Vein endothelial cell (primary cell): ENCODE measurements at places on chromosomes 11 and 22. TPM values are rescaled to one million over a fixed set of nuclear protein-coding genes. Genes with fewer than 3 reads are reported as not detected.

The MIOX gene
- not detected in 2 replicates for total RNA-seq

The F2 gene
- total RNA-seq = not detected in 2 replicates

The TMPRSS4 gene
- not detected in 2 replicates for total RNA-seq

The PVALB gene
- total RNA-seq = not detected in 2 replicates

The TPBGL gene
- under 0.01 TPM in 1 of 2 replicates, not detected in the other for total RNA-seq

The CSF2RB gene
- total RNA-seq = 15.6 and 21.6 TPM in 2 replicates

The RASSF10 gene
- 0.67 and 12.1 TPM in 2 replicates for total RNA-seq

The APOL6 gene
- total RNA-seq = 4.5 and 4.6 TPM in 2 replicates

The CD3G gene
- not detected in 2 replicates for total RNA-seq

The UVRAG gene
- 74.5 and 78.4 TPM in 2 replicates for total RNA-seq

The OR8A1 gene
- total RNA-seq = not detected in 2 replicates

The OSM gene
- total RNA-seq = not detected in 2 replicates

The PUS3 gene
- total RNA-seq = 12.0 and 14.7 TPM in 2 replicates

The GGTLC2 gene
- total RNA-seq = not detected in 2 replicates

The PAK1 gene
- 0.86 and 0.98 TPM in 2 replicates for total RNA-seq

The NLRX1 gene
- 17.5 and 22.5 TPM in 2 replicates for total RNA-seq

The PGM2L1 gene
- 32.7 and 42.4 TPM in 2 replicates for total RNA-seq

The FGF4 gene
- not detected in 2 replicates for total RNA-seq

The DAGLA gene
- 5.0 and 5.9 TPM in 2 replicates for total RNA-seq

The OR5L1 gene
- not detected in 2 replicates for total RNA-seq

The OR52I1 gene
- not detected in 2 replicates for total RNA-seq

The LAYN gene
- 20.9 and 21.3 TPM in 2 replicates for total RNA-seq

The YPEL1 gene
- 4.4 and 6.9 TPM in 2 replicates for total RNA-seq

The WNT7B gene
- not detected in 2 replicates for total RNA-seq

The LDLRAD3 gene
- 15.7 and 21.6 TPM in 2 replicates for total RNA-seq

The PGA5 gene
- not detected in 2 replicates for total RNA-seq

The SEC14L2 gene
- 26.8 and 34.2 TPM in 2 replicates for total RNA-seq

The CDK2AP2 gene
- 24.2 and 24.6 TPM in 2 replicates for total RNA-seq

The TEX12 gene
- total RNA-seq = 0.29 and 0.65 TPM in 2 replicates

The NPAS4 gene
- total RNA-seq = not detected in 2 replicates

The OR10D3 gene
- not detected in 2 replicates for total RNA-seq

The ISX gene
- not detected in 2 replicates for total RNA-seq

The SYT7 gene
- 0.10 and 2.0 TPM in 2 replicates for total RNA-seq

The RBMXL2 gene
- 0.33 TPM in 1 of 2 replicates, not detected in the other for total RNA-seq
